ENCODE measurements at places on chromosomes 6 and 20.

DNA sequence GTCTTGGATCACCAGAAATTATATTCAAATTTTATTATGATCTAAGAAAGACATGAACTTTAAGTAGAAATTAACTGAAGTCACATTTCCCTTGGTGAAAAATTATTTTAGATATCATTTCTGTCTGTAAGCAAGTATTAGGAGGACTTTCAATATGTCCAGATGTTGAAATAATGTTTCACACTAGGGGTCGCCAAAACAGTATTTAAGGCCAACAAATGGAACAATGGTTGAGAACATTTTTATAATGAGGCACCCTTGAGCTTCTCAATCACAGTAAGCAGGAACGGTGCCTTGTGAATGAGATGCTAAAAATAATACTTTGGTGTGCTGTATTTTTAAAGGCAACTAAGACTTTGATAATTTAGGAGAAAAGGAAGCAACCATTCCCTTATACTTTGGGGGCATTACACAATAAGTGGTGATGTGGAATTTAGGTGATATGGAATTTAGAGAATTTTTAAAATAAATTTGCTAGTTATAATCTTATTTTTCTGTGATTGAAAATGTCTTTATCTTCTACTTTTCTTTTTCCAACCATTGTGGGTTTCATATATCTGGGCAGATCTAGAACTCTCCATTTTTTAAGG lies 9.6 kb upstream of the SF3B5 start:
- DNase-seq = no peak

- peak; percentile 78 for DNase-seq
Measured at GRCh38 chr6:133951881-133952814, 876 bp upstream of the TBPL1 start.

DNA sequence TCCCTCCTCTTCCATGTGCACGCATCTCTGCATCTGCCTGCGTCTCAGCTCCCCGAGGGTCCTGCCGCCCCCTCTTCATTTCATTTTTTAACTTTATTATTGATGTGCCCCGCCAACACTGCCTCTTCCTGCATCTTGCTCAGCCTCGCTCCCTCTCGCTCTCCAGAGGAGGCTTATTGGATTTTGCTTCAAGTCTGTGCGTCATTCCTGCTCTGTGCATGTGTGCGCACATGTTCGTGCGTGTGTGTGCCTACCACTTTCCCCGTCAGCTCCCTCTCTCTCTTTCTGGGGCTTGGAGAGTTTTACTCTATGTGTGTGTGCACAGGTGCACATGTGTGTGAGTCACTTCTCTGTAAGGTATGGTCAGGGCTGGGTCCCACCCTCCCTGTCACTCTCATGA lies 71.8 kb upstream of the NNAT start:
- DNase-seq = no peak

GRCh38 chr6:122790423-122791309 lies 1.6 kb downstream of the SMPDL3A start:
- DNase-seq = no peak

DNA sequence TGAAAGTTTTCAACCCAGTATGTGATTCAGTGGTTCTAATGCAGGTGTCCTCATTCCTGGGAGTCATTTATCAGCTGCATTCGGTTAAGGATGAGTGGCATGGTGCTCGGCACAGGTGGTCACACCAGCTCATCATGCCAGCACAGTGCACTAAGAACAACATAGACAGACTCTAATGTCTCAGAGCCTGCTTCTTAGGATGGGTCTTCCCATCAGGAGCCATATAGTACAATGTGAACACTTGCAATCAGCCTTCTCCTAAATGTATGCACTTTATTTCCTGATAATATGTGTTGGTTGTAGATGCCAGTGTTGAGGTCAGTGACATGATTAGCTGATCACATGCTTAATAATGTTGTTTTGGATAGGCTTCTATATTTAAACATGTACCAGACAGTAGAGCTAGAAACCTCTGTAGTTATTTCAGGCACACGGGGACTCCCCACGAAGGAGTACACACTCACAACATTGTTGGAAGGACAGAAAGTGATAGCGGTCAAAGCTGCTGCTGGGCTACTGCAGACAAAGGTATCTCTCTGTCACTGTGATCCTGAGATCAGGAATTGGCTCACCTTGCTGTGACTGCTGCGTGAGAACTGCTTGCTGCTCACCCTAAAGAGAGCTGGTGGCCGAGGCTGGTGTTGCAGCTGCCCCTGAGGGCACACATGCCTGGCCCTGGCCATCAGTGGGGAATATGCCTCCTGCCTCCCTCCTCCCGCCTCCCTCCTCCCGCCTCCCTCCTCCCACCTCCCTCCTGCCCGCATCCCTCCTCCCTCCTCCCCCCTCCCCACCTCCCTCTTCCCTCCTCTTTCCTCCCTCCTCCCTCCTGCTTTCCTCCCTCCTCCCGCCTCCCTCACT lies 195.4 kb downstream of the SMOC2 start:
- DNase-seq = no peak

- DNase-seq = no peak
Measured at GRCh38 chr6:36419310-36419709, 23.3 kb downstream of the PXT1 start.

- no peak for DNase-seq
Measured at GRCh38 chr20:22379472-22379871, 204.9 kb downstream of the FOXA2 start.

GRCh38 chr6:30325150-30325872 lies 1.4 kb upstream of the TRIM39 start:
- DNase-seq = peak; percentile 56

- DNase-seq = no peak
Measured at GRCh38 chr20:50516180-50516934, 6.2 kb downstream of the PTPN1 start.

GRCh38 chr20:40493071-40493470 lies 196.0 kb downstream of the MAFB start:
- DNase-seq = peak; percentile 82

DNA sequence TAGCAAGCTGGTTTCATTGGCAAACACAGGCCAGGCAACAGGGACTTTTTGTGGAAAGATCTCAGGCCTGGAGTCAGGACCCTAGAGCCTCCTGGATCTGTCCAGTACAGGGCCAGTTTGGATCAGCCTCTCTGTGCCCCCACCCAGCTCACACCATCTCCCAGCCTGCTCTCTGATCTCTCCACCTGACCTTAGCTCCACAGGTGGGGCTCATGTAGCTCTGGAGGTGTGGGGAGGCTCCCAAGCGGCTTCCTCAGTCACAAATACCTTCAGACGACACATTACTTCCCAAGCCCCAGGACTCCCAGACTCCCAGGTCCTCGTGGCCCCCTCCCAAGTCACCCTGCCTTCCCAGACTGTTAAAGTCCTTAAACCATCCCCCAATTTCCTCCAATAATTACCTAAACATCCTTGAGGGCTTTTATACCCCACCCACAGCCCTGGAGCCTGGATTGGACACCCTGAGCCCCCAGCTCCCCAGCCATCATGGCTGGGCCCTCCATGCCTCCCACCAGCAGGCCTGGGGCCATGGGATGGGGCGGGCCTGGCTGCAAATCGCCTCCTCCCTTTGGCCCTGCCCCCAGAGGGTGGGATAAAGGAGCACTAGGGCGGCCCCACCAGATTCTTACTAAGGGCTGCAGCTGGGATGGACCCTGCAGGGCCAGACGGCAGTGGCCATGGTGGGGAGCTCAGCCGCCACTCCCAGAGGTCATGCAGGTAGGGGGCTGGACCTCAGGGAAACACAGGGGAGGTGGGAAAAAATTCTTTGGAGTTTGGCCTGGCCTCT lies 15.9 kb upstream of the FANCE start:
- DNase-seq = no peak

DNA sequence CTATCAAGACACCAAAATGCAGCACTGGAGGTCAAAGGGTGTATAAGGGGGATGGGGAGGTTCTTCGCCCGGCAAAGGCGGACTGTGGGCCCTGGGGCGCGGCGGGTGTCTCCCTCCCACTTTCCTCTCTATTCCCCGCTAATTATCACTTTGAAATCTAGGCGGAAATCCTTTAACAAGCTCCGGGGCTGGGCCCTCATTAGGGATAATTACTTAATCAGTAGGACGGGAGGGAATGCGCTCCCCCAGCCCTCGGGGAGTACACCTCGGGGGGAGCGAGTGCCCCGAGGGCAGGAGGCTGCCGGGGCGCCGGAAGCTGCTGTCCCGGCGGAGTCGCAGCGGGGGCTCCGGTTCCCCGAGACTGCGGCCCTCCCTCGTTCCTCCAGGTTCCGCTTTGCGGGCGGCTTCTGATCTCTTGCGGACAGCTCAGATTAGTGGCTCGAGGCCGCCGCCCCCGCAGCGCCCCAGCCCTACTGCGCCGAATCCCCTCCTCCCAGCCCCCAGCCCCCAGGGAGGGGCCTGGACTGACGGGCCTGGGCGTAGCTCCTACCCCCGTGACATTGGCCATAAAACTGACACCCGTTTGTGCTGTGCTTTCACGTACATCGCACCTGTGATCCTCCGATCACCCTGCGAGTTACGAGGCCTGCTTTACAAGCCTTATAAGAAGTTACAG lies 14.7 kb downstream of the MUCL3 start:
- DNase-seq = peak; percentile 82

DNA sequence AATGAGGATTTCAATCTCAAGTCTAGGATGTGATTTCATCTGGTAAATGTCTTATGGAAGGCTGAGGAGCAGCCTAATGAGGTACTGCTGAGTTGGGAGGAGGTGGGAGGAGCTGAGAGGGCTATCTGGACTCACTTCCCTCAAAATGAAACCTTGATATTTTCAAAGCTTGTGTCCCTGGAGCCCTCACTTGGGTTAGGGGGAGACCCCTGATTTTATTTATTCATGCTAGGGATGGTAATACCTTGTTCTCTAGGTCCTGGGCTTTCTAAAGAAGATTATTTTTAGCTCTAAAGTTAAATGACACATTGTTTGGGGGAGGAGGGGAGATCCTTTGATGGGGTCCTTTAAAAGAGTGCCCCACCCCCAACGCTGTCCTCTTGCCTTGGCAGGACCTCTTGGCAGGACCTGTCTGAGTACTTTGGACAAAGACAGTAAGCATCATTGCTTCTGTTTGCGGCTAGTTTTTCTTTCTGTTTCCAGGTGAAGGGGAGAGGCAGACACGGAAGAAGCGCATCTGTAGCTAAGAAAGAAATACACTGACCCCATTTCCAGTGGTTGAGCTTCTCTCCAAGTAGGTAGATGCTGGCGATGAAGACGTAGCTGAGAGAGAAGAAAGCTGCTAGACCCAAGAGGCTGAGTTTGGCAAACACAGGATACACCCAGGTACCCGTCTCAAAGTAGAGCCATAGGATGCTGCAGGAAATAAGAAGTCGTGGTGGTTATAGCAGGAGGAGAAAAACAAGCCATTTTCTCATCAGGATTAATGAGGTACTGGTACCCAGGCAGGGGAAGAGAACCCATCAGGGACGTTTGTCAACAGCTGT lies 55.6 kb downstream of the ADTRP start:
- no peak for DNase-seq

DNA sequence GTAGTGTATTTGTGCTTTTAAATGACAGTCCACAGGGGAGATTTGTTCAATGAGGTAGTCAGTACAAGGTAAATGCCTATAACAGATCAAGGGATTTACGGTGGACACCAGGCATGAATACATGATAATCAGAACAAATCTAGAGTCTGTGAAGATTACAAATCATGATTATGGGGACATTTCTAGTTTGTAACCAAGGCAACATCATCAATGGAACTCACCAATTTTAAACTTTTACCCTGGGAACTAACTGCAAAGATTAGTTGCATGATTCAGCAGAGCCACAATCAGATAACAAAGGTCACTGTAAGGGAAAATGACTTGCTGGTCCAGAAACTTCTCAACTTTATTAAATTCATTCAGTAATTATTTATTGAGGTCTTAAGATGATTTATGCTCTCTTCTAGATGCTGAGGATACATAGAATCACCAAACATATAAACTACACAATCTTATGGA lies at the start of gene CRISP1:
Gene CRISP1 (minus strand): TSS at position 51 of the 459 bp plus-strand sequence. CDS start 9,135 bp downstream, outside the sequence.
- no peak for DNase-seq

GRCh38 chr6:47188588-47189021 lies 121.1 kb downstream of the TNFRSF21 start:
- no peak for DNase-seq

- DNase-seq = no peak
Measured at GRCh38 chr20:53599910-53600632, 6.4 kb upstream of the ZNF217 start.

- no peak for DNase-seq
Measured at GRCh38 chr6:4977468-4977867, 26.4 kb downstream of the RPP40 start.

DNA sequence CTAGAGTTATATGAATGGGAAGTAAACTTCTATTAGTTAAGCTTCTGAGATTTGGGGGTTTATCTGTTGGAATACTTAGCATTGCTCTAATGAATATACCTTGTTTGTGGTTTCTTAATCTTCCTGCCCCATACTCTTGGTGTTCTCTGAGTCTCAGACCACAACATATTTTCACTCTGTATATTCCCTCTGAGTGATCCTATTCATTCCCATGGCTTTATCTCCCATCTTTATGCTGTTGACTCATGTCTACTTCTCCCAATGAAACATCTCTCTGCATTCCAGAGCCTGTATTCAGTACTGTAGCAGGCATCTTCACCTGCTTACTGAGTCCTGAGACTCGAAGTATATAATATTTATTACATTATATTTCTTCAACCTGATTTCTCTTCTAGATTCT lies 283.7 kb upstream of the MAP3K7 start:
- no peak for DNase-seq

GRCh38 chr20:5670874-5671273 lies 79.3 kb upstream of the SHLD1 start:
- DNase-seq = no peak

DNA sequence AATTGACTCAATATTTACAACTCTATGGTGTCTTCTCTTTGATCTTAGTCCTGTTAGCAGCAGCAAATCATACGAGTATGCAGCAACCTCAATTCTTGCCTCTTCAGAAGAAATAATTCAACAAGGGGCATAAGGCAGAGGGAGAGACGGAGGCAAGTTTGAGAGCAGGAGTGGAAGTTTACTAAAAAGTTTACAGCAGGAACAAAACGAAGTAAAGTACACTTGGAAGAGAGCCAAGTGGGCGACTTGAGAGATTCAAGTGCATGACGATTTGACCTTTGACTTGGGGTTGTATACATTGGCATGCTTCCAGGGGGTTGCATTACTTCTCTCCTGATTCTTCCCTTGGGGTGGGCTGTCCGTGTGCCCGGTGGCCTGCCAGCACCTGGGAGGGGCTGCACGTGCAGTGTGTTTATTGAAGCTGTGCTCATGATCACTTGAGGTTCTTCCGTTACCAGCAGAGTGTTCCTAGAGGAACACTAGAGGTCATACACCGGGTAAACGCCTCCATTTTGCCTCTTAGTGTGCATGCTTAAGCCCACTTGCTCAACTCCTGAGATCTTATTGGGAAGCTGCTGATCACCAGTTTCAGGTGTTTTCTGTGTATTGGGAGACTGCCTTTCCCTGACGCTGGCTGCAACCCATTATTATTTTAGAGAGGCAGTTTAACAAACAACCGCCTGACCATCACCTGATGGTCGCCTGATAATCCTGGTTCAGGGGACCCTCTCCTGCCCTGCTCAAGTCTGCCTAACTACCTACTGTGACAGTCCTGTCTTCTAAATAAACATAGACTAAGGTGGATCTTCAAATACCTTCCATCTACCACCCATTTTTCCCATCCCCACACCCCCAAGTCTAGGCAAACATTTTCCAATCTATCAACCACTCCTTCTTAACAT lies 172.4 kb upstream of the MYLIP start:
- no peak for DNase-seq
